Bladder microvascular endothelial cell (primary cell): ENCODE measurements at places on chromosomes 11 and 22. TPM values are rescaled to one million over a fixed set of nuclear protein-coding genes. Genes with fewer than 3 reads are reported as not detected.

TIMP3 gene
- 34.6 and 201 TPM in 2 replicates for total RNA-seq

NXPE4 gene
- not detected in 2 replicates for total RNA-seq

C1QTNF4 gene
- total RNA-seq: 0.13 and 0.16 TPM in 2 replicates

NFAM1 gene
- total RNA-seq: not detected in 2 replicates

HOATZ gene
- not detected in 2 replicates for total RNA-seq

PTPRCAP gene
- 0.49 and 1.1 TPM in 2 replicates for total RNA-seq

MYO7A gene
- total RNA-seq: 1.9 and 3.7 TPM in 2 replicates

SHANK3 gene
- total RNA-seq: 21.0 and 37.3 TPM in 2 replicates

SPDYC gene
- total RNA-seq: not detected in 2 replicates

ST14 gene
- 0.06 TPM in 1 of 2 replicates, not detected in the other for total RNA-seq

NXPE2 gene
- not detected in 2 replicates for total RNA-seq

GLB1L2 gene
- 0.16 and 0.25 TPM in 2 replicates for total RNA-seq

HIC2 gene
- total RNA-seq: 1.9 and 4.2 TPM in 2 replicates

PRPF19 gene
- 33.8 and 48.3 TPM in 2 replicates for total RNA-seq

C22orf42 gene
- not detected in 2 replicates for total RNA-seq

LMNTD2 gene
- 1.2 and 1.8 TPM in 2 replicates for total RNA-seq

TTLL12 gene
- 17.0 and 21.5 TPM in 2 replicates for total RNA-seq

POU2AF3 gene
- total RNA-seq: not detected in 2 replicates

ACTN3 gene
- under 0.01 and 0.06 TPM in 2 replicates for total RNA-seq

MRGPRE gene
- total RNA-seq: not detected in 2 replicates

PIH1D2 gene
- total RNA-seq: 0.63 and 0.97 TPM in 2 replicates

SLC1A2 gene
- total RNA-seq: not detected in 2 replicates

RIMBP3C gene
- total RNA-seq: not detected in 2 replicates

KCNQ1OT1 gene
- total RNA-seq: 0.32 and 2.6 TPM in 2 replicates

CRYBB2 gene
- not detected in 2 replicates for total RNA-seq

TRIM29 gene
- 0.06 TPM in 1 of 2 replicates, not detected in the other for total RNA-seq

CELSR1 gene
- total RNA-seq: 2.3 and 74.3 TPM in 2 replicates

ASPHD2 gene
- total RNA-seq: 0.81 and 2.0 TPM in 2 replicates

SYT13 gene
- 0.06 TPM in 1 of 2 replicates, not detected in the other for total RNA-seq

MUC2 gene
- total RNA-seq: not detected in 2 replicates

BTG4 gene
- not detected in 2 replicates for total RNA-seq

FAM180B gene
- not detected in 2 replicates for total RNA-seq

BDNF gene
- 0.32 and 0.88 TPM in 2 replicates for total RNA-seq

KCNK7 gene
- under 0.01 and 0.38 TPM in 2 replicates for total RNA-seq

TTC38 gene
- total RNA-seq: 19.9 and 33.2 TPM in 2 replicates

SNX32 gene
- total RNA-seq: under 0.01 and 0.50 TPM in 2 replicates

ZNF215 gene
- 1.4 and 2.3 TPM in 2 replicates for total RNA-seq

TBX10 gene
- not detected in 2 replicates for total RNA-seq

RAG2 gene
- not detected in 2 replicates for total RNA-seq

B3GAT1 gene
- total RNA-seq: not detected in 2 replicates

ENTHD1 gene
- total RNA-seq: not detected in 2 replicates

APOL6 gene
- total RNA-seq: 6.5 and 11.3 TPM in 2 replicates
